PC-9 (cell line): ENCODE measurements at places on chromosomes 7 and 10. TPM values are rescaled to one million over a fixed set of nuclear protein-coding genes. Genes with fewer than 3 reads are reported as not detected.

GRCh38 chr7:25775999-25776743, 375.8 kb upstream of the NFE2L3 start:
- peaks cover 61% of the 10 kb centered on the region for H3K27me3 ChIP-seq
- H3K36me3 ChIP-seq = no peaks in the 10 kb centered on the region
- H3K4me3 ChIP-seq = no peak overlapping the region
- no peak for DNase-seq
- H3K4me1 ChIP-seq = no peaks in the 10 kb centered on the region

DNA sequence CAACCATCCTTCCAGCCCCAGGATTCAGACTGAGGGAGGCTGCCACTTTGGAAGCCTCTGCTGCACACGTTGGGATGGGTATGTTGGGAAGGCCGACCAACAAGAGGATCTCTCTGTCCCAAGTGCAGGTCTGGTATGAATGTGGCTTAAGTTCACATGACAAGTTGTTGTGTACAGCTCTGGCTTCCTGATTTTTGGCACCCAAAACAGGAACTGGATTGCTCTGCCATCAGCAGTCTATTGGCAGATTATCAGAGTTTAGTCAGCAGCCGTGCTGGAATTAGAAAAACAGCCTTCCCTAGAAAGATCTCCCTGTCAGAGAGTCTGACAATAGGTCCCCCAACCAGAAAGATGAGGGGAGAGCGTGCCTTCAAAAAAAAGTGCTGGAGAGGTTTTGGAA, 66.9 kb downstream of the GOLGA7B start:
- H3K4me3 ChIP-seq = no peak overlapping the region
- DNase-seq = no peak
- H3K27ac ChIP-seq = no peak overlapping the region
- H3K36me3 ChIP-seq = no peaks in the 10 kb centered on the region
- H3K27me3 ChIP-seq = peaks cover 16% of the 10 kb centered on the region
- no peaks in the 10 kb centered on the region for H3K4me1 ChIP-seq

- no peaks in the 10 kb centered on the region for H3K4me1 ChIP-seq
- peaks cover 8% of the 10 kb centered on the region; the same call in 1 of the 2 replicates for H3K36me3 ChIP-seq
- no peak for DNase-seq
- no peak overlapping the region for H3K27ac ChIP-seq
- H3K27me3 ChIP-seq = no peaks in the 10 kb centered on the region
Observed at GRCh38 chr10:125812128-125812750, 10.8 kb downstream of the UROS start.

MOGAT3 gene
- total RNA-seq = not detected in 2 replicates

GRCh38 chr7:41747961-41748360, 45.1 kb upstream of the INHBA start:
- no peak overlapping the region for H3K4me3 ChIP-seq
- no peak for DNase-seq
- H3K27me3 ChIP-seq = no peaks in the 10 kb centered on the region
- H3K36me3 ChIP-seq = no peaks in the 10 kb centered on the region

UNCX gene
- not detected in 2 replicates for total RNA-seq

TUBAL3 gene
- 0.35 and 0.52 TPM in 2 replicates for total RNA-seq

FGF8 gene
- total RNA-seq = not detected in 2 replicates

GRCh38 chr10:128927497-128928161, 539.4 kb upstream of the MGMT start:
- H3K27me3 ChIP-seq = peaks cover 21% of the 10 kb centered on the region
- no peak overlapping the region for H3K27ac ChIP-seq
- no peaks in the 10 kb centered on the region for H3K36me3 ChIP-seq
- H3K4me3 ChIP-seq = no peak overlapping the region

DNA sequence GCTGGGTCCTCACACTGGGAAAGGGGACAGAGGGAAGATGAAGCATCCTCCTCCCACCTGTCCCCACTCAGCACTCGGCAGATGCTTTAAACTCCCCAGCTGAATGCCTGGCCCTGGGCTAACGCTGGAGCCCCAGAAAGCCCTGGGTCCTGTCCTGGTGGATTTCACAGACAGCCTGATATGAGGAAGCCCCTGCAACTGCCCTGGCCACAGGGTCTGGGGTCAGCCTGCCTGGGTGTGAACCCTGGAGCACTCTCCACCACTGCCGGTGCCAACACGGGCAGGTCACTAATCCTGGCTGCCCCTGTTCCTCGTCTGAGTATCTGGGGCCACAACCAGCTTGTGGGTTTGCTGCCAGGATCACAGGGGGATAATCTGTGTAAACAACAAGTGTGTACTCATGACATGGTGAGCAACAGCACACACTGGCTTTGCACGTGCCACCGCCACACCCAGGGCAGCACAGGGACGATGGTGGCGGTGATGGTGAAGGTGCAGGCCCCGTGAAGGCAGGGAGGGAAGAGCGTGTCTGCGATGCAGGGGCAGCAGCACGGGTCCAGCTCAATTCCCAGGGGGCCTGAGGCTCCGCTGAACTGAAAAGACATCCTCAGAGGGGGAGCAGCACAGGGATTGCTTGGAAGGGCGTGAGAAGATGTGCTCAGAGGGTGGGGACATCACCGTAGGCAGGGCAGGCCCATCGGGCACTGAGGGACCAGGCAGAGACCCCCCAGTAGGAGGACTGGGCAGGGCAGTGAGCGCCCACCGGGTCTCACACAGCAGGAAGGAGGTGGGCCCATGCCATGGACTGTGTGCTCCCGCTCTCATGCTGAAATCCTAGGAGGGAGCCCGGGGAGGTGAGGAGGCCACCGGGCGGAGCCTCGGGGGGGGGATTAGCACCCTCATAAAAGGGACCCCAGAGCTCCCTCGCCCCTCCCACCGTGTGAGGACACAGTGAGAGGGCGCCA, 238.7 kb downstream of the MAD1L1 start:
- H3K27ac ChIP-seq = no peak overlapping the region
- H3K4me1 ChIP-seq = no peaks in the 10 kb centered on the region
- H3K4me3 ChIP-seq = no peak overlapping the region
- no peak for DNase-seq
- H3K27me3 ChIP-seq = no peaks in the 10 kb centered on the region
- no peaks in the 10 kb centered on the region for H3K36me3 ChIP-seq

GRCh38 chr7:45585628-45586027, 11.5 kb downstream of the ADCY1 start:
- no peaks in the 10 kb centered on the region for H3K4me1 ChIP-seq
- DNase-seq = no peak
- H3K4me3 ChIP-seq = no peak overlapping the region
- H3K27ac ChIP-seq = no peak overlapping the region
- H3K36me3 ChIP-seq = no peaks in the 10 kb centered on the region

DNA sequence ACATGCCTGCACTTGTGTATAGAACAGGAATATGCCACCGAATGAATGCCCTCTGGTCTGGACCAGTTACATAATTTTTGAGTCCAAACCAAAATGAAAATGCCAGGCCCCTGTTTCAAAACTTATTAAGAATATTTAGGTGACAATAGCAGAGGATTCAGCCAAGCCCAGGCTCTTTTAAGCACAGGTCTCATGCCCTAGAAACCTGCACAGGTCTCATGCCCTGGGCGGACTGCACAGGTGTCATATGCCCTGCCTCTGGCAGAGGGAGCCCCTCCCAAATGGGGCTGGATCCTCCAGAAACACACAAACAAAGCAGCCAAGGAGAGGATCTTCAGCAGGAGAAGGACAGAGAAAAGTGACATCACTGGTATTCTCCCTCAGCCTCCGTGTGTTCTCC, 605.4 kb upstream of the NRP1 start:
- no peak overlapping the region for H3K4me3 ChIP-seq
- H3K4me1 ChIP-seq = no peaks in the 10 kb centered on the region
- no peak overlapping the region for H3K27ac ChIP-seq
- DNase-seq = no peak

GRCh38 chr7:150311711-150312110, 11.4 kb upstream of the LRRC61 start:
- no peak for DNase-seq
- H3K4me1 ChIP-seq = peaks cover 89% of the 10 kb centered on the region
- no peak overlapping the region for H3K27ac ChIP-seq
- H3K4me3 ChIP-seq = no peak overlapping the region
- H3K27me3 ChIP-seq = no peaks in the 10 kb centered on the region
- H3K36me3 ChIP-seq = 0 out of 2 replicates have a peak, but pooled peaks cover 6% of the 10 kb centered on the region

- H3K27ac ChIP-seq = no peak overlapping the region
- H3K36me3 ChIP-seq = no peaks in the 10 kb centered on the region
- H3K4me3 ChIP-seq = no peak overlapping the region
Observed at GRCh38 chr7:28224675-28225074, 44.1 kb upstream of the JAZF1 start.

GPR158 gene
- 9.0 and 12.2 TPM in 2 replicates for total RNA-seq

ETV1 gene
- total RNA-seq = 4.3 and 9.0 TPM in 2 replicates

HDAC9 gene
- 14.7 TPM in 2 replicates for total RNA-seq

GRCh38 chr7:118184565-118184940, 589 bp downstream of the LSM8 start:
- peak overlapping the region; percentile 66 for H3K27ac ChIP-seq

GRCh38 chr7:98265841-98266271, 13.8 kb upstream of the TECPR1 start:
- no peak overlapping the region for H3K4me3 ChIP-seq
- H3K27me3 ChIP-seq = no peaks in the 10 kb centered on the region
- H3K36me3 ChIP-seq = no peaks in the 10 kb centered on the region
- DNase-seq = peak; percentile 67
- peaks cover 7% of the 10 kb centered on the region for H3K4me1 ChIP-seq

DNA sequence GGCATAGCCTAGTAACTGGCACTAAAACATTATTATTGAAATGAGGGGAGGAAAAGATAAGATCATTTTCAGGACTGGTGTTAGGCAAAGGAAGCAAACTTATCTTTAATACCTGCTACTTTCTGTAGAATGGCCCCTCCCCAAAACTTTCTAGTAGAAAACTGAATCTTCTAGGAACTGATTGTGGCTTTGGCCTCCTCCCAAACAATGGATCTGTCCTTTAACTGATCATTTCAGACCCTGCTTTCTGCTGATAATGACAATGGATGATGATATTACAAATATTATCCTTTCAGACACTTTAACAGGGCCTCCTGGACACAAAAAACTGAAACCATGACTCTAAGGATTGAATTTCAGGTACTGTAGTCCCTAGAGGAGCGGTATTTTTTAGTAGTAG, 55.1 kb downstream of the EZH2 start:
- no peak overlapping the region for H3K27ac ChIP-seq
- no peaks in the 10 kb centered on the region for H3K27me3 ChIP-seq
- no peak for DNase-seq
- H3K4me3 ChIP-seq = no peak overlapping the region
- no peaks in the 10 kb centered on the region for H3K4me1 ChIP-seq
- H3K36me3 ChIP-seq = peaks cover 26% of the 10 kb centered on the region

LZTS2 gene
- 32.5 and 39.5 TPM in 2 replicates for total RNA-seq

GRCh38 chr7:151038951-151039849, 9.1 kb upstream of the ASIC3 start:
- H3K4me3 ChIP-seq = no peak overlapping the region; the same call in 1 of the 2 replicates
- H3K27me3 ChIP-seq = no peaks in the 10 kb centered on the region
- H3K4me1 ChIP-seq = peaks cover 26% of the 10 kb centered on the region

DNA sequence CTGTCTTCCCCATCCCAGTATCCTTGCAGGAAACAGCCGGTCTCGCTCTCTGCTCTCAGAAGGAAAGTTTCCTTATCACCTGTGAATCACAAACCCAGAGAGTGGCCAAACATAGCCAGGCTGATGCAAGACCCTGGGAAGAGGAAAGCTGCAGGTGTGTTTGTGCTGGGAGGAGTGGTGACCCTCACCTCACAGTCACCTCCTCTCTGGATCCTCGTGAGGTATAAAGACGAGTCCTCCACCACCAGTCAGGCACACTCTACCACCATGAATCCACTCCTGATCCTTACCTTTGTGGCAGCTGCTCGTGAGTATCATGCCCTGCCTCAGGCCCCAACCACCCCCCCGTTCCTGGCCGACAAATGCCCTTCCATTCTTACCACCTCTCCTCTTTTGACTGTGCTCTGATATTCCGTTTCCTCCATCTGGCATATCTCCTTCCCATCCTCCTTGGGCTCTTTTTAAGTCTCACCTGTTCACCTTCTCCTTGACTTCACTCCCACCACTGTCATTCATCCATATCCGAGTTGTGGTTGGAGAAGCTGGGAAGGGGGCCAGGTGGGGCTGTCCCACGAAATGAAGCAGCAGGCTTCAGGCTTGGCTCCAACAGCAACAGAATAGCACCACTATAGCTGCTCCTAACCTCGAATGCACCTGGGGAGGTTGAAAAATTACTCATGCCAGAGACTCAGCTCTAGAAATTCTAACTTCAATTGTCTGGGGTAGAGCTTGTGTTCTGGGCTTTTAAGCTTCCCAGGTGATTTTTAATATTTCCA, at the start of gene PRSS1:
Gene PRSS1 (plus strand): TSS at position 255 of the 776 bp plus-strand sequence. CDS start 13 bp downstream, at position 268.
- 0 out of 2 replicates have a peak within 1 kb of the TSS, but pooled peaks have one; percentile 0 for H3K4me3 ChIP-seq
- peak within 1 kb of the TSS; percentile 16 for H3K27ac ChIP-seq
- H3K36me3 ChIP-seq = no peaks in the 10 kb centered on the region
- no peaks in the 10 kb centered on the region for H3K27me3 ChIP-seq
- peak; percentile 74 for DNase-seq

DNA sequence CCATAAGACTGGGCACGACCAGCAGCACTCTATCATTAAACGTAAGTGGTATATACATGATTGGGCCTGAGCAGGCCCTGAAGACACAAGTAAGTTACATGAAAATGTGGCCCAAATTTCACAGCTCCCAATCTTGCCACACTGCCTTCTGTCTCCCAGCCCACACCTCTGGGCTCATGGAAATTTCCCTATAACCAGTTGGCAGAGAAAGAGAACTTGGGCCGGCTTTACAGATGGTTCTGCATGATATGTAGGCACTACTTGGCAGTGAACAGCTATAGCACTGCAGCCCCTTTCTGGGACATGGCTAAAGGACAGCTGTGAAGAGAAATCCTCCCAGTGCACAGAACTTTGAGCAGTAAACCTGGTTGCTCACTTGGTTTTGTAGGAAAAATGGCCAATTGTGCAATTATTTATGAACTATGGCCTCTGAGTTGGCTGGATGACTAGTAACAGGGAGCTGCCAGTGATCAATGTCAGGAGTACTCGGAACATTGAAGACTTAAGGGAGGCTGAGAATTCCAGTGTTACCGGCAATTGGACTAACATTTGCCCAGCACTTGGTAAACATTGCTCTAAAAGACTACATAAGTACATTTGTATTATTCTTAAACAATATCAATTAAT, 1006.6 kb upstream of the LRRN3 start:
- no peaks in the 10 kb centered on the region for H3K27me3 ChIP-seq
- no peaks in the 10 kb centered on the region for H3K4me1 ChIP-seq
- H3K27ac ChIP-seq = no peak overlapping the region
- no peak overlapping the region for H3K4me3 ChIP-seq
- no peak for DNase-seq

EN2 gene
- not detected in 2 replicates for total RNA-seq
